ENCODE measurements at places on chromosomes 5 and 9. TPM values are rescaled to one million over a fixed set of nuclear protein-coding genes. Genes with fewer than 3 reads are reported as not detected.

GPR150 gene
- polyA plus RNA-seq: 0.66 TPM

PCDHGB1 gene
- 0.41 TPM for polyA plus RNA-seq

FOXD4L4 gene
- not detected for polyA plus RNA-seq

AMBP gene
- polyA plus RNA-seq: not detected

CLIC3 gene
- 3.5 TPM for polyA plus RNA-seq

EPB41L4B gene
- not detected for polyA plus RNA-seq

RAB24 gene
- 42.9 TPM for polyA plus RNA-seq

TXNDC8 gene
- polyA plus RNA-seq: not detected

GNPDA1 gene
- polyA plus RNA-seq: 15.9 TPM

F2R gene
- polyA plus RNA-seq: 1.2 TPM

DAB2IP gene
- polyA plus RNA-seq: not detected

TRIM14 gene
- 43.0 TPM for polyA plus RNA-seq

GAPVD1 gene
- polyA plus RNA-seq: 33.7 TPM

ABCA1 gene
- 1.3 TPM for polyA plus RNA-seq

IFNA13 gene
- polyA plus RNA-seq: not detected

NCS1 gene
- polyA plus RNA-seq: not detected

C1QTNF3 gene
- 0.81 TPM for polyA plus RNA-seq

DNAJB5 gene
- 0.75 TPM for polyA plus RNA-seq

PCDHAC2 gene
- polyA plus RNA-seq: not detected

PNPLA7 gene
- polyA plus RNA-seq: 2.7 TPM

ARID3C gene
- not detected for polyA plus RNA-seq

IGFBPL1 gene
- polyA plus RNA-seq: not detected

SLC25A51 gene
- 13.1 TPM for polyA plus RNA-seq

ANGPTL2 gene
- 0.08 TPM for polyA plus RNA-seq

LCP2 gene
- 31.6 TPM for polyA plus RNA-seq
